ENCODE measurements at places on chromosomes 6 and 20. TPM values are rescaled to one million over a fixed set of nuclear protein-coding genes. Genes with fewer than 3 reads are reported as not detected.

C6orf15 gene
- not detected for total RNA-seq

PKIB gene
- total RNA-seq = 0.23 TPM

ID4 gene
- 0.55 TPM for total RNA-seq

RAET1L gene
- not detected for total RNA-seq

- DNase-seq = no peak
Measured at GRCh38 chr6:36791521-36792135, 47.6 kb downstream of the CPNE5 start.

GRCh38 chr6:69895396-69895795 is 29.0 kb downstream of the COL19A1 start:
- DNase-seq = no peak

- DNase-seq = no peak
Measured at GRCh38 chr6:13641315-13641714, 26.2 kb downstream of the NOL7 start.

- no peak for DNase-seq
Measured at GRCh38 chr6:121437851-121438651, 2.6 kb downstream of the GJA1 start.

GRCh38 chr6:6633898-6634734 is 45.6 kb downstream of the LY86 start:
- no peak for DNase-seq

DNA sequence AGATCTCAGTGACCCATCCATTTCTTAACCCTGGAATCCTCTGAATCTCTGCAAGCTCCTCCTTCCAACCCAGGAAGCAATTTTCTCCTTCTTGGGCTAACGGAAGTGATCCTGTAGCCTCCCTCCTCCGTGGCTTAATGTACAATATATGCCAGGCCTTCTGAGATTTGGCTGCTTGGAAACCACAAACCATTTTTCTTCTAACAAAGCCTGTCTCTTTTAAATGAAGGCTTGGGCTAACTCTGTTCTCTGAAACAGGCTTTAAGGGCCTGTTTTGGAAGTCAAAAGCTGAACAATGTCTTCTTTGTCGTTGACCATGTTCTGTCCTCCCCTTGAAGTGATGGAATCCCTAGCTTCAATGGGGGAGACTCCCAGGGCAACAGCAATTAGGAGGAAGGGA is 14.9 kb downstream of the FYN start:
- DNase-seq = no peak

All from HT1080 (cell line).